Bone marrow (tissue), 2 donors: ENCODE measurements at places on chromosomes 6 and 20.

DNA sequence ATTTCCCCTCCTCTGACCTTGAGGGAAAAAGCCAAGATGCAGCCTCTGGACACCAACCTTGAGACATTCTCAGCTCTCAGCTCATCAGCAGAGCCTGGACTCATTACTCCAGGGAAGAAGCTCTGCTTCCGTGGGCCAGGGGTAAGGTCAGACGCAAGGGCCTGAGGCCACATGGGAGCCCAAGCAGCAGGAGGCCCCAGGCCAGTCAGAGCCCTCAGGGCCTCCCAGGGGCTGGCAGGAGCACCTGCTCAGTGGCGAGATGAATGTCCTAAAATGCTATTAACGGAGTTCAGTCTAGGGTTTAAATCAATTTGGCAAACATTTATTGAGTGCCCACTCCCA lies 208.6 kb downstream of the ERMARD start:
- DNase-seq: no peak

DNA sequence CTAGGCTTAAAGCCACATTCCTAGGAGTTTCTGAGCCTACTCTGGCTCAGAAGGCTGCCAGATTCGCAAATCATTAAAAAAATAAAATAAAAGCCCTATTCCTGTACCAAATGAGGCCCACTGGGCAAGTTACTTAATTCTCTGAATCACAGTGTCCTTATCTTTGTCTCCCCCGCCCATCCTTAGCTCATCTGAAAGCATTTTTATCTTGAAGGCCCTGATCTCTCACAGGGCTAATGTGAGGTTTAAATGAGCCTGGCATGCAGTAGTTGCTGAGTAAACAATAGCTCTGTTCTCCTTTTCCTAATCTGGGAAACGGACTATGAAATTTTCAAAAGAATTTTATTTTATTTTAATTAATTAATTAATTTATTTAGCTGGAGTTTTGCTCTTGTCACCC lies 2.1 kb upstream of the ZBTB12 start:
- DNase-seq: no peak

DNA sequence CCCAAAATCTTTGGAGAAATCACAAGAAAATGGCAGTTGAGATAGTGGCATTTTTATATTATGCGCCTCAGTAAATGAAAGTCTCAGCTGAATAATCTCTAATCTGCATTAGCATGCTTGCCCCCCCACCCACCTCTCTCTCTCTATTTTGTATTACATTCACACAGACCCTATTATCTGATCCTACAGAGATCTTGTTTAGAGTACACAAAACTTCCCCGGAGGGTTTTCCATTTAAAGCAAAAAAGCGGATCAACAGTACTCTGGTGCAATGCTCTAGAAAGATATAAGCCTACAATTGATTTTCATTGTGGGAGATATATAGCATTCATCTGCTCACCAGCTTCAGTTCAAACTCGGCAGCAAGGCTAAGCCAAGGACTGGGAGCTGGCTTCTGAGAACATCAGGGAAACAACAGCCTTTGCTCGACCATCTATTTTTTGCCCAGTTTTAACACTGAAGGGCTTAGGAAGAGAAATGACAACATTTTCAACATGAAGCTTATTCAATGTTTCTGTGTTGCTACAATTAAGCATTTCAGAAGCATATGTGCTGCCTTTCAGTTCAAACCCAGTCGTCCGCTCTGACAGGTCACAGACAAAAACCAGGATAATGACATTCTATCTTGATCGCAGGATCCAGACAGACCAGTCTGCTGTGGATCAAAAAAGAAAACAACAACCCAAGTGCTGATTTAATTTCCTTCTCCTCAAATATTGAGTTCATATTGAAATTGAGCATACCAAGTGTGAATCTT lies 137.6 kb upstream of the ATXN1 start:
- no peak for DNase-seq

GRCh38 chr6:89952105-89952671 lies 57.9 kb downstream of the GJA10 start:
- DNase-seq: no peak

- DNase-seq: no peak
Observed at GRCh38 chr6:13412211-13412610, 75.2 kb downstream of the GFOD1 start.

- no peak for DNase-seq
Observed at GRCh38 chr6:42276034-42276890, 58.6 kb upstream of the MRPS10 start.

- no peak for DNase-seq
Observed at GRCh38 chr20:43731469-43731868, 4.7 kb upstream of the GTSF1L start.

GRCh38 chr6:148550569-148550968 lies 196.3 kb upstream of the UST start:
- no peak for DNase-seq

- no peak for DNase-seq
Observed at GRCh38 chr6:64715624-64716023, 991.4 kb downstream of the EYS start.

- DNase-seq: no peak
Observed at GRCh38 chr6:151885234-151885633, 77.8 kb downstream of the ESR1 start.

DNA sequence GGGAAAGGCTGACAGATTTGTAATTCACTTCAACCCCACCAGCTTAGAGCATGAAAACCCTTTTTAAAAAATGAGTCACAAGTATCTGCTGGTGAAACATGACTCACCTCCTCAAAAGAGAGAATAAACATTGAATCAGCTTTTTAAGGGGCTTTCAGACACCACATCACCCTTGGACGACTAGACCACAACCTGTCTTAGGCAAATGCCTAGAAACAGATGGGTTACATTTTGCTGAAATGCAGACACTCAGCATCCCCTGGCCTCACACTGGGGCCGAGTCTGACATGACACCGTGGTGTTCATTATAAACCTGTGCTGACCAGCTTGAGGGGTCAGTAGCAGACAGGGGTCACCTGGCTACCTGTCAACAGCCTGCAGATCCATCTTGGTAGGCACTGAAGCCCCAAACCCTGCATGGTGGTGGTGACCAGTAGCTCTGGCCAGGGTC lies 175.3 kb upstream of the CST7 start:
- no peak for DNase-seq

DNA sequence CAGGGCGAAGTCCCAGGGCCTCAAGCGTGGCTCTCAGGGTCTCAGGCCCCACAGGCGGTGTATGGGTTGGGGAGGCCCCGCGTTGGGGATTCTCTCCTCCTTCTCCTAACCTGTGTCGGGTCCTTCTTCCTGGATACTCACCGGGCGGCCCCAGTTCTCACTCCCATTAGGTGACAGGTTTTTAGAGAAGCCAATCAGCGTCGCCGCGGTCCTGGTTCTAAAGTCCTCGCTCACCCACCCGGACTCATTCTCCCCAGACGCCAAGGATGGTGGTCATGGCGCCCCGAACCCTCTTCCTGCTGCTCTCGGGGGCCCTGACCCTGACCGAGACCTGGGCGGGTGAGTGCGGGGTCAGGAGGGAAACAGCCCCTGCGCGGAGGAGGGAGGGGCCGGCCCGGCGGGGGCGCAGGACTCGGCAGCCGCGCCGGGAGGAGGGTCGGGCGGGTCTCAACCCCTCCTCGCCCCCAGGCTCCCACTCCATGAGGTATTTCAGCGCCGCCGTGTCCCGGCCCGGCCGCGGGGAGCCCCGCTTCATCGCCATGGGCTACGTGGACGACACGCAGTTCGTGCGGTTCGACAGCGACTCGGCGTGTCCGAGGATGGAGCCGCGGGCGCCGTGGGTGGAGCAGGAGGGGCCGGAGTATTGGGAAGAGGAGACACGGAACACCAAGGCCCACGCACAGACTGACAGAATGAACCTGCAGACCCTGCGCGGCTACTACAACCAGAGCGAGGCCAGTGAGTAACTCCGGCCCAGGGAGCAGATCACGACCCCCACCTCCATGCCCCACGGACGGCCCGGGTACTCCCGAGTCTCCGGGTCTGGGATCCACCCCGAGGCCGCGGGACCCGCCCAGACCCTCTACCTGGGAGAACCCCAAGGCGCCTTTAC lies at the start of gene HLA-G:
Gene HLA-G (plus strand): TSS at position 247 of the 892 bp plus-strand sequence. CDS start 20 bp downstream, at position 267.
- no peak for DNase-seq

GRCh38 chr6:110756817-110757216 lies 58.5 kb downstream of the CDK19 start:
- DNase-seq: no peak

DNA sequence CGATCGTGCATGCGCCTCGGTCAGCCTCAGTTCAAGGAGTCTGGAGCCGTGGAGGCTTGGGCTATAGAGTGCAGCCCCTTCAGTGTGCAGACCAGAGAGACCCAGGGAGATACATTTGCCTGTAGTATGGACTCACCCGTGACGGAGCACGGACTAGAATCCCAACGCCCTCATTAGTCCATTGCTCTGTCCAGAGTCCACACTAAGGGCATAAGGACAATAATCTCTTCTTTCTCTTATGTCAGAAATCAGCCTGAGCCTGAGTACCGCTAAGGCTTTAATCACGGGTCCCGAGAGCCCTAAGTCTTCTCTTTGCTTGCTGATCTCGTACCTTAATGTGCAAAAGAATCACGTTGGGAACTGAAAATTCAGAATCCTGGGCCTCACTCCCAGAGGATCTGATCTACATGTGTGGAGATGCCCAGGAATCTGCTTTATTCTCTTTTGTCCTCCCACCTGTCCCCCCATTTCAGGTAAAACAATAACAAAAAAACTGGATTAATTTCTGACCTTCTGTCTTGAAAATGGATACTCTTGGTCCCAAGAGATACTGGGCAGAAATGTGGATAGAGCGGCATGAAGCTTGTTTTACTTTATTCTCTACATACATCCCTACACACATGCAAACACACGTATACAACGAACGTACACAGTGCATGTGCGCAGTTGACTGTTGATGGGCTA lies 671 bp downstream of the BPHL start:
- DNase-seq: no peak

DNA sequence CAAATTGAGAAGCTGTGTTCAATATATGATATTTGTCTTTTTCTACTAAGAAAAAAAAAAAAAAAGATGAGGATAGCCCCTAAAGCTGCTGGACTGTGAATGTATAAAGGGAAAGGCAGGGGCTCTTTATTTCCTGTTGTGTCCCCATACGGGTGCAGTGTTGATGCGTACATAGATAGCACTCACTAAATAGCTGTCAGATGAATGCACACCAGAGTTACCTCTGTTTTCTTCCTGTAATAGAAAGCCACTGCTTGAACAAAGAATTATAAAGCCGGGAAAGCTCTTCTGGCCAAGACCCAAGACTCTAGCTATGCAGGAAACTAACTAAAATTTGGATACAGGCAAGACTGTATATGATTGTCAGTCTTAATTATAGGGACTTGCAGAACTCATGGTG lies 260.0 kb downstream of the FARS2 start:
- DNase-seq: no peak

- no peak for DNase-seq
Observed at GRCh38 chr6:147054158-147054557, 150.1 kb upstream of the STXBP5 start.

GRCh38 chr6:26243132-26243531 lies 121.9 kb upstream of the BTN3A2 start:
- DNase-seq: no peak

DNA sequence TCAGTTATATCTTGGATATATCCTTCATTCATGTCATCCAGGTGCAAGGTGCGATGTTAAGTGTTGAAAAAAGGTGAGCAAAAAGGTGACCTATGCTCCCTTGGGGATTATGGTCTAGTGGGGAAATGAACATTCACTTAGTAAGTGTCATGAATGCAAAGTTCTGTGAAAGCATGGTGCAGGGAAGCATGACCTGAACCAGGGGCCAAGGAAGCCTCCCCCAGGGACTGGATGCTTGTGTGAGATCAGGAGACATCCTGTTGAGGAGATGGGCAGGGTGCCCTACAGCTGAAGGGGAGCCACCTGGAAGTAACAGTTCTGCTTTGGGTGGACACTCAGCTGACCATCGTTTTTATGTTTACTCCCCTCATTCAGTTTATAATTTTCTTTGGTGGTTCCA lies 179.5 kb downstream of the SYNDIG1 start:
- DNase-seq: no peak

DNA sequence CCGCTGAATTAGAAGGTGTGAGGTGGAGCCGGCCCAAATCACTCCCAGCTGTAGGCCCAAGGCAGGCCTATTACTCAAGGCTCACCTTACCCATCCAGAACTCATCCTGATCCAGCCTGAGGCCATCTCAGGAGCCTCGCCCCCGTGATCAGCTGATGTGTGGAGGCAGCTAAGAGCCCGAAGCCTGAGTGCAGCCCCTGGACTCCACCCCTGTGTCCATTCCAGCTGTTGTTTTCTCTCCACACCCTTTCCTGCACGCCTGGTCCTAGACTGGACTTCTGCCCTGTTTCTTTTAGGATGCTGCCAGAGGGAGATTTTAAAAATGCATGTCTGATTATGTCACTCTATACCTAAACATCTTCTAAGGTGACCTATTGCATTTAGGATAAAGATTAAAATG lies 124.7 kb upstream of the SUPT3H start:
- no peak for DNase-seq

DNA sequence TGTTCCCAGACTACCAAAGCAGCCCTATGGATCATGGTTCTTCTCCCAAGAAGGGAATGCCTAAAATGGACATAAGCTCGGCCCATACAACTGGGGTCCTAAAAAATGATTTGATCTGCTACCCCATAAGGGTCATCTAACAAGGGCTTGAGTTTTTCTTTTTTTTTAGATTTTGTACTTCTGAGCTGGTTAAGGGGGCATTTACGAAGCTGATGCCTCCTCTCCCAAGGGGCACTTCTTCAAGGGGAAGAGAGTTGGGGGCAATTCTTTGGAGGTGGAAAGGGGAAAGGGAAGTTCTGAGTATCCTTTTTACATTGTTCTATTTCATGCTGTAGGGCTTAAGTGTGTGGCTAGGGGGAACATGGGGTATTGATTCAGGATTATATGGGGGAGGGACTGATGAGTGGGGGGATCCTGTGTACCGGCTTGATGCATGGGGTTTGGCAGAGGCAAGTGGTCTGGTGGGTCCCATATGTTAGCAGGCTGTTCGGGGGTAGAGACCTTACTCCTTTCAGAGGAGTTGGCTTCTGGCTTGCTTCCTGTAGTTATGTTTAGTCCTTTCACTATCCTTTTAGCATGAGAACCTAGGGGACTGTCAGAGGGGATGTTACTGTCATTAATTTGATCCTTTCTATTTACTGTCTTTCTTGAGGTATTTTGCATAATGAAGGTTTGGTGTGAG lies 8.1 kb upstream of the ZNFX1 start:
- no peak for DNase-seq

- no peak for DNase-seq
Observed at GRCh38 chr20:43917380-43917779, 2.7 kb downstream of the TOX2 start.

GRCh38 chr6:4655196-4656025 lies 120.8 kb upstream of the CDYL start:
- DNase-seq: no peak

DNA sequence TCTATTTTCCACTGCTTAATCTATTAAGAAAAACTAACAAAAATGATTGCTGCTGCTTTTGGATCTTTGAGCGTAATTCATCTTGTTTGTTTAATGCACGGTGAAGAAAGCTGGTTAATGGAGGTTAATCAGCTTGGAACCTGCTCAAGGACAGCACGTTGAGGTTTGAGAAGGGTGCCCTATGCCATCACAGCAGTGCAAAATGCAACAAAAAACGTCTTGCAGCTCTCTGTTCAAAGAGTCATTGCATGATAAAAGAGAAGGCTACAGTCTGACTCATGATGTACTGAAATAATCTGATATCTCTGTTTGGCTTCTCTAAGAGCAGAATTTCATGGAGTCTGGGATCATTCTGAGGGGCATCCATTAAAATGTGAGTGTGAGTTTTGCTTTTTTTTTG lies 80.6 kb upstream of the PREP start:
- no peak for DNase-seq

- DNase-seq: no peak
Observed at GRCh38 chr20:8534368-8535160, 402.5 kb downstream of the PLCB1 start.

GRCh38 chr6:133814238-133814637 lies 74.7 kb upstream of the TCF21 start:
- DNase-seq: no peak

- DNase-seq: no peak
Observed at GRCh38 chr6:16146527-16146955, 17.7 kb downstream of the MYLIP start.
